ENCODE measurements at places on chromosomes 6 and 20. TPM values are rescaled to one million over a fixed set of nuclear protein-coding genes. Genes with fewer than 3 reads are reported as not detected.

Gene PKIG
- 21.8 TPM for total RNA-seq

Gene PET117
- 6.7 TPM for total RNA-seq

Gene ELOVL2
- total RNA-seq: 0.59 TPM

Gene SSTR4
- total RNA-seq: 0.30 TPM

Gene GSTA2
- not detected for total RNA-seq

DNA sequence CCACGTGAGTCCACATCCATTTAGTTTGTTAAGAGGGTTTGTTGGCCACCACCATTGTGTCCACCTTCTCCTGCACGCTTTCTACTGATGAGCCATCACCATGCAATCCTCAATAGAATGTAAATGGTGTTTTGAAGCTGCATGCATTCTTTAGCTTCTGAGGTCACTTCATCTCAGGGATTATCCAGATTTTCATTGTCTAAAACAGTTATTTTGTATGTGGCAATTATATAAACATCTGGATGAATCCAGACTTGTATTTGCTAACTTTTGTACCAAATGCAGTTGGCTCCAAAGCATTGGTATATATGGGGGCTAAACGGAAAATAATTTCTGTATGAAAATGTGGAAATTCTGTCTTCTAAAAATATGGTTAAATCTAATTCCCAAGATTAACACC, 231.2 kb upstream of the ARID1B start:
- DNase-seq: no peak

DNA sequence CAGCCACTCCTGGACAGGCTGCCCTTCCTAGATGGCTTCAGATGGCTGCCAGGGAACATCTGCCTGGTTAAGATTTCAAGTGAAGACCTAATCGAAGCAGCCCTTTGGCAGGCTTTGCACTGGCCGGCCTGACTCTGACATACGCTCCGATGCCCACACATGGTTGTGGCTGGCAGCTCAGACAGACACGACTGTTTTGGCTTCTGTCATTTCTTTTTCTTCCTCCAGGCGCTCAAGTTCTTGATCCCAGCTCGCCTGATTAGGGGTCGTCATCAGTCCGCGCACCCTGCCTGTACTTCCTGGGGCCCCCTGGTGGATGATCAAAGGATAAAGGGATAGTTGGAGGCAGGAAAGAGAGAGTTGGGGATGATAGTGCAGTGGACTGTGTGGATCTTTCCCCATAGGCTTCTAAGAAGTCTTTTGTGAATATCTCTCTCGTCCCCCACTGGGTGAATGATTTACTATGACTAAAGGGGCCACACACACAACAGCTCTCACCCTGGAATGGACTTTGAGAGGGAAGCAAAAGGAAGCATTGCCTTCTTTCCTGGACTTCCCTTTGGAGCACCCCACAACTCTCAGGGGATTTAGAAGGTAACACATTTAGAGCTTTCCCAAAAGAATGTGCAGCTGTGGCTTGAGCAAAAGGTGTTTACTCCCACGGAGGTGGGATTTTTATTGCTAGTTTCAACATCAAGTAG, 21.4 kb upstream of the TRAM2 start:
- peak; percentile 74 for DNase-seq

GRCh38 chr6:5466281-5467136, 205.2 kb downstream of the FARS2 start:
- no peak for DNase-seq

DNA sequence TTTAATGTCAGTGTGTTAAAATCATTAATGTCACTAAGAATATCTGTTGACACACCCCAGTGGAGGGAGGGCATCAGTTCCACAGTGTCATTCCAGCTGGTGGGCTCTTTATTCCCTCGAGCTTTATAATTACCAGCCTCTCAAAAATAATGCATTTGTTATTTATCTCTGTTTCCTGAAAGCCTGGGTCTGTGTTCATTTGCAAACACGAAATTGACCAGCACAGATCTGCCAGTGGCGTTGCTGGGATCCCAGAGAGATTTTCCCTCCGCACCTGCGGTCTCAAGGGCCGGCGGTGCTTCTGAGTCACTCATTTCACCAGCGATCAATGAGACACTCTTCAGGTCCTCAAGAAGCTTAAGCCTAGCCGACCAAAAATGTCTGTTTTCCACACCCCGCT, 5.7 kb upstream of the PYGB start:
- no peak for DNase-seq

DNA sequence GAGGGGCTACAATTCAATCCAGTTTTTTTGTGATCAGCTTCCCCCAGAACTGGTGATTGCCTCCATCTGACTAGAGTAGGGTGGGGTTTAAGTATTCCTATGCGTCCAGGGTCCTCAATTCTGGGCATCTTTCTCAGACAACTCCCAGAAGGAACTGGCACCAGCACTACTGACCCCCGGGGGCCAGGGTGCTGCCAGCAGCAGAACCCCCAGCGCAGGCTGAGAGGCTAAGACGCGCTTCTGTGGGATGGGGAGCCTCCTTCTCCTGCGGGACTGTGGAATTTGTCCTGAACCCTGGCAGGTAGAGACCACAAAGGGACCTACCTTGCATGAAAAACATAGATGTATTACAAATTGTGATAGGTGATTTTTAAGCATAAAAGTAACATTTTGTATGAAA, 124.4 kb downstream of the PACRG start:
- DNase-seq: no peak

DNA sequence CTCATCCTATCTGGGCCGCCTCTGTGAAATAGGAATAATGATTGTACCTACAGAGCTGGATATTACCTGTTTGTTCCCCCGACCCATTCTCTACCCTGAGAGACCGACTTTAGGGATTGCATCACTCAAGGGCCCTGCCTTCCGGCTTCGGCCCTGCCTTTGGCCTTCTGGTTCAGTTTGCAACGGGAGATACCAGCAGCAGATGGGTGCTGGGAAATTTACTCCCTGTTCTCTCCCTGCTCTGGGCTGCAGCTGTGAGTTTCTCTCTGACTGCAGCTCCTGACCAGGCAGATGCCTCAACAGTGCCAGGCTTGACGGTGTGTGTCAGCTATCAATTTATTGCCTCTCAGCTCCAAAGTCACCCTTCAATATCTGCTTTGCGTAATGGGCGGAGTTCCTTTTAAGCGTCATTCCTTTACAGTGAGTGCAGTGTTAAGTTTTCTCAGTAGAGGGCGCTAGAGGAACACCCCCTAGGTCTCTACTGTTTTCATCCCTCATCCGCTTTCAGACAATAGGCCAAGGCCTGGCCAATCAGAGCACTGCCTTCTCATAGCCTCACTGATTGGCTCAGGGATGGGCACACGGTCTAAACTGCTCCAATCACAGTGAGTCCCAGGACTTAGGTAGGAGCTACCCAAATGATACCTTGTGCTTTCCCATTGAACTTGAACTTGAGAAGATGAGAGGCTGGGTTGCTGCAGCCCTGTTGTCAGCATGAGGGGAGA, 30.0 kb downstream of the KCNG1 start:
- DNase-seq: no peak

DNA sequence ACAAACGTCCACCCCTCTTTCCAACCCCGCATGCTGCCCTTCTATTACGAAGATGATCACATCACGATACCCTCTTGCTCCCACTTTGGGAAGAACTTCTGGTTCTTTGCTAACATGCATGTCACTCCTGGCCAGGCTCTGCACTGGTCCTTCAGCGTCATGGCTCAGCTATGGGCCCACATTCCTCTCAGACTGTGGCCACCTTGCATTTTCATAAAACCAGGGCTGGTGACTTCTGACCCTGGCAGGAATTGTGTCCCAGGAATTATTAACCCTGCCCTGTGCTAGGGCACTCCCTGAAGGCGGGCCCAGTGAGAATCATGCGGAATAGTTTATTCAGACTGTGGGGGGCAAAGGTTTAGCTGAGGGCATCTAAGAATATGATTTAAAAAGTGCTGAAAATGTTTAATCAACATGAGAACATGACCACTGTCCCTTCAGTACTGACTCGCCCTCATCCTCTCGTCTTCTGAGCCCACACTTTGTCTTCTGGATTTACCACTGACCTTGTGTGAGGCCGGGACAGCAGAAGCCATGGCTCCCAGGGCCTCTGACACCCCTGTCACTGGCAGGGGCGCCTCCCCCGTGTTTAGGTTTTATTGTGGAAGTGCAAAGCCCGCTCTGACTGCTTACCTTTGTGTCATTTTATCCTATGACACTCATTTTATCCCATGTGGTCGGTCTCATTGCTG, 38.1 kb upstream of the THBS2 start:
- DNase-seq: no peak

GRCh38 chr6:41689171-41690008, 46.0 kb downstream of the TFEB start:
- DNase-seq: no peak

DNA sequence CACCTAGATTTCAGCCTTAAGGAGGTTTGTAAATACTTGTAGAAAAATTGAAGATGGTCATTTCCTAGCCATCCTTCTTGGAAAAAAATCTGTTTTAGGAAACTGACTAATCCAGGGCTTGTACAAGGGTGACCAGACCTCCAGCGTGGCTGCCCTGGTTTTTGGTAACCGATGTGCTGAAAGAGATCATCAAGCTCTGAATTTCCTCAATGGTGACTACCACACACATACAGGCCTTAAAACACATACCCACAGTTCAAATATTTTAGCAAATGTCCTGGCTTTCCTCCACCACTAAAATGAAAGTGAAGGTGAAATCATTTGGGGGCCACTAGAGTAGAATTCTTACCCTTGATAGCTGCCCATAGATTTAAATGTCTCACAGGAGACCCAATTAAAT, 215.3 kb upstream of the SUPT3H start:
- no peak for DNase-seq

GRCh38 chr6:18654821-18655220, 267.7 kb downstream of the RNF144B start:
- no peak for DNase-seq

GRCh38 chr6:127893541-127893940, 7.3 kb downstream of the THEMIS start:
- no peak for DNase-seq

Measured in skin of body (tissue), 3 donors.